Stimulated activated CD8-positive, alpha-beta memory T cell treated with anti-CD3 and anti-CD28 coated beads, Interleukin-4, amount 100 ng/mL, for 1 hour (primary cell): ENCODE measurements at places on chromosomes 5 and 9.
A peak's percentile ranks its signal among the peaks of the same experiment; 100 is the strongest.

GRCh38 chr5:37724395-37725125, 115.3 kb downstream of the GDNF start:
- no peak for DNase-seq

DNA sequence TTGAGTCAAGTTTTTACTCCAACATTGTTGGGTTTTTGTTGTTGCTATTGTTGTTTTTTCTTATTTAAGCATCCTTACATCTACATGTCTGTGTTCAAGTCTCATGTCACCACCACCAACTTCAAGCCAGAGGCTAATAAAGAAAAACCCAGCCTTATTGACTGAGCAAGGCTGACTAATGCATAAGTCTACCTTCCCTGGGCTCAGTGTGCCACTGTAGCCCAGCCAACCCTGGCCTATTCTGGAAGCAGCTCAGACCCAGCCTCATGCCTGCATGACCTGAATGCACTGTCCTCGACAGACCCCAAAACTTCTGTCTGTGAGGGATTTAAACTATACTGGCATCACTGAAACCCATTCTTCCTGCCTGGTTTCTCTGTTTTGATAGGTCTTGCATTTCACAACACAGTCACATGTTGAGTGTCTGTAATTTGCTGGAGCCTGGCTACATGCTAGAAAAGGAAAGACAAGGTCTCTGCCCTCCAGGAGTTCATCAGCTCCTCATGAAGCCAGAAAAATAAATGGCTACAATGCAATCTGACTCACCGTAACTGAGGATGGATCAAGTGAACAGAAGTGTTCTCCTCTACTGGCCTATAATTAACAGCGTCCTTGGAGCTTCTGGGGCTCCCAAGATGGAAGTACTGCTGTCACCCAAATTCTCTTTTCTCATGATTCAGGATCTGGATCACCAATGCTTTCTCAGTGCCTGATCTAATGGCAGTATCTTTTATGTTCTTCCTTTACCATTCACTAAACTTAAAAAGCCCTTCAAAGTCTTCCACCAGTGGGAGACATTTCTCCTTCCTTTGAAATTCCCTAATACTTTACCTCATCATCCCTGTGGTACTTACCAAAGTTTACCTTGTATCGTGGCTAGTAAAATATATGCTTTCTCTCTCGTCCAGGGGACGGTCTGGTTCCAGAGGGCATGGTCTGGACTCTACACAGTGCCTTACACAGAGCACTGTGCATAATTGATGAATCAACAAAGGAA, 103.9 kb upstream of the IFNE start:
- DNase-seq, result no peak

- DNase-seq, result no peak
Measured at GRCh38 chr5:142807372-142807911, 37.3 kb downstream of the ARHGAP26 start.

- no peak for DNase-seq
Measured at GRCh38 chr9:96661711-96662110, 6.6 kb upstream of the PRXL2C start.

GRCh38 chr9:6819529-6819928, 61.8 kb downstream of the KDM4C start:
- DNase-seq, result no peak

DNA sequence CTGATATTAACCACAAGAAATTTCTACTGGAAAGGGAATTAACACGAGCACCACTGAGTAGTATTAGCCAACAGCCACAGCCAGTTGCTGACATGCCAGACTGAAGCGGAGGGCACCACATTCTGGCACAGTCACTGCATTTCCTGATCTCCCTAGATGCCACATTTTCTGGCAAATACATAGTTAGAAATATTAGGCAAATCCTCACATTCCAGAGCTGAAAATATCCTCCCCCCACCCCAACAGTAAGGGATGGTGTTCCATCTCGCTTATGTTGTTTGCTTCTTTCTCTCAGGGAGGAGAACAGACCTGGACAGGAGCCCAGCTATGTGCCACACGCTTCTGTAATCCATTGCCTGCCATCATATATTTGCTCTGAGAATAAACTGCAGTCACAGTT, 32.8 kb upstream of the MCTP1 start:
- no peak for DNase-seq

DNA sequence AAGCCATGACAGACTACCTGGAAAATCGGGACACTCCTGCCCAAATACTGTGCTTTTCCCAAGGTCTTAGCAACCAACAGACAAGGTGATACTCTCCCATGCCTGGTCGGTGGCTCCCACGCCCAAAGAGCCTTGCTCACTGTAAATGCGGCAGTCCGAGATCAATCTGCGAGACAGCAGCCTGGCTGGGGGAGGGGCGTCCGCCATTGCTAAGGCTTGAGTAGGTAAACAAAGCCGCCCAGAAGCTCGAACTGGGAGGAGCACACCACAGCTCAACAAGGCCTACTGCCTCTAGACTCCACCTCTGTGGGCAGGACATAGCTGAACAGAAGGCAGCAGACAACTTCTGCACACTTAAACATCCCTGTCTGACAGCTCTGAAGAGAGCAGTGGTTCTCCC, 272.1 kb upstream of the CCNG1 start:
- DNase-seq, result no peak

GRCh38 chr5:5373351-5373989, 49.0 kb upstream of the ICE1 start:
- DNase-seq, result no peak

GRCh38 chr5:33973271-33973670, 11.2 kb downstream of the SLC45A2 start:
- no peak for DNase-seq

DNA sequence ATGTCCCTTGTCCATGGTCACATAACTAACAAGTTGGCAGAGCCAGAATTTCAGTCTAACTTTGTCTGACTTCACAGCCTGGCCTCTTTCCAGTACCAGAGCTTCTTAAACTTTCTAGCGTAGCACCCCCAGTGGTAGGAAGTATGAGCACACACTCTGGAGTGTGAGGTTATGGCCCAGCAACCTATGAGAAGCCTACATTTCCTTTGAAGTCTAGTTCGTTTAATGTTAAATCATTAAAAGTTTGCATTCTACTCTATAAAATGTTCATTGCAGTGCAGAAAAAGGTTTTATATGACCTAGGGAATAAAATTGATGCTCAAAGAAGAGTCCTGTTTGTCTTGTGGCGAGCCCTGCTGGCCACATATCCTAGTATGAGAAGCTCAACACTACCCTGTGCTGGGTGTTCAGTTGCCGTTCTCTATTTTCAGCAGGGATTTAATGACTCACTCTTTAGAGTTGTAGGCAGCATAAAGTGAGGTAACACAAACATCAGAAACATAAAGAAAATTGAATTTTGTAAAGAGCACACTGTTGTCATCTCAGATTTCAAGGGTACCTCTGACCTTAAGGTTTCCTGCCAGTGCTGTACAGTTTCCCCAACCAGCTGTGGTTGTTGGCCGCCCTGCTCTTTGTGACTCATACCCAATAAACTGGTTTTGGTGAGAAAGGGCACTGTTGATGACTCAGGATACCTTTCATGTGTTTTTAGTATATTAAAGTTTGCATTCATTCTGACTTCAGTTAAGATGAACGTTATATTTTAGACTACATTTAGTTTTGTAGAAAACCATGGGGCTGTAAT, 14.3 kb downstream of the MCCC2 start:
- DNase-seq, result peak; percentile 38

DNA sequence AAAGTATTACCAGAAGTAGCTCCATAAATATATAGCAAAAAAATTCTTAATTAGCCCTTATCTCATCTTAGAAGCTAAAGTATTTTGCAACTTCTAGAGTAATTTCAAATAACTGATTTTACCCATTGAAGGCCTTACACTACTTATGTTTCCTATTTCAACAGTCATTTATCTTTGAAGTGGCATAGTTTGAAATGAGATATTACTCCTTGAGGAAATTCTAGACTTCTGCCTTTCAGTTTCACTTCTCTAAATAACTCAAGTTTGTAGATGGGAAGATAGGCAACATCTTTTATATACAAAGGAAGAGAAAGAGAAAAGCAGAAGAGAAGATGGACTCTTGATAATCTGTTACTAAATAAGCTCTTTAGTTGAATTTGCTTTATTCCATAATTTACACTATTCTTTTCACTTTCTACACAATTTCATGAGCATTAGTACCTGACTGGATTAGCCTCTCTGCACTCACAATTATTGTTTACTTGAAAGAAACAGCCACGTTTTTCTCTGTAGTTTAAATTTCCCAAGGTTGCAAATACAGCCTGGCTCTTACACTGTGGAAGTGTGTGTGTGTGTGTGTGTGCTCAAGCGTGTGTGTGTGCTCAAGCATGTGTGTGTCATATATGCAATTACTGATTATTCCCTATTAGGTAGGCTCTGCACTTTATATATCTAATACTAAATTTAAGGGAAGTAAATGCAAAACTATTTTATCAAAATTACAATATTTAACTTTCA, 60.6 kb upstream of the EMB start:
- no peak for DNase-seq
